Smooth muscle cell of bladder (primary cell): ENCODE measurements at places on chromosomes 6 and 20. TPM values are rescaled to one million over a fixed set of nuclear protein-coding genes. Genes with fewer than 3 reads are reported as not detected.

TBCC gene
- total RNA-seq, result 32.3 and 47.2 TPM in 2 replicates

NNAT gene
- 0.14 TPM in 1 of 2 replicates, not detected in the other for total RNA-seq

CCM2L gene
- not detected in 2 replicates for total RNA-seq

HEBP2 gene
- 22.6 and 31.2 TPM in 2 replicates for total RNA-seq

ZSWIM1 gene
- total RNA-seq, result 2.8 and 3.8 TPM in 2 replicates

PCMT1 gene
- total RNA-seq, result 63.0 and 74.7 TPM in 2 replicates

SLC35D3 gene
- total RNA-seq, result not detected in 2 replicates

CAGE1 gene
- 0.09 and 0.14 TPM in 2 replicates for total RNA-seq

SPATS1 gene
- not detected in 2 replicates for total RNA-seq

SLC22A16 gene
- not detected in 2 replicates for total RNA-seq

MYCT1 gene
- under 0.01 and 0.65 TPM in 2 replicates for total RNA-seq

STX16 gene
- total RNA-seq, result 34.7 and 55.7 TPM in 2 replicates

CPXM1 gene
- 0.71 and 1.2 TPM in 2 replicates for total RNA-seq

RAMACL gene
- 1.3 and 4.1 TPM in 2 replicates for total RNA-seq

CFAP206 gene
- under 0.01 and 0.09 TPM in 2 replicates for total RNA-seq

DACT2 gene
- total RNA-seq, result 0.85 and 1.0 TPM in 2 replicates

PTCRA gene
- not detected in 2 replicates for total RNA-seq

CLIC5 gene
- 0.09 TPM in 1 of 2 replicates, not detected in the other for total RNA-seq

MOCS3 gene
- total RNA-seq, result 7.3 and 8.7 TPM in 2 replicates

FLRT3 gene
- total RNA-seq, result 8.7 and 32.9 TPM in 2 replicates
